Muscle of leg (tissue), 16 donors: ENCODE measurements at places on chromosomes 7 and 10.

DNA sequence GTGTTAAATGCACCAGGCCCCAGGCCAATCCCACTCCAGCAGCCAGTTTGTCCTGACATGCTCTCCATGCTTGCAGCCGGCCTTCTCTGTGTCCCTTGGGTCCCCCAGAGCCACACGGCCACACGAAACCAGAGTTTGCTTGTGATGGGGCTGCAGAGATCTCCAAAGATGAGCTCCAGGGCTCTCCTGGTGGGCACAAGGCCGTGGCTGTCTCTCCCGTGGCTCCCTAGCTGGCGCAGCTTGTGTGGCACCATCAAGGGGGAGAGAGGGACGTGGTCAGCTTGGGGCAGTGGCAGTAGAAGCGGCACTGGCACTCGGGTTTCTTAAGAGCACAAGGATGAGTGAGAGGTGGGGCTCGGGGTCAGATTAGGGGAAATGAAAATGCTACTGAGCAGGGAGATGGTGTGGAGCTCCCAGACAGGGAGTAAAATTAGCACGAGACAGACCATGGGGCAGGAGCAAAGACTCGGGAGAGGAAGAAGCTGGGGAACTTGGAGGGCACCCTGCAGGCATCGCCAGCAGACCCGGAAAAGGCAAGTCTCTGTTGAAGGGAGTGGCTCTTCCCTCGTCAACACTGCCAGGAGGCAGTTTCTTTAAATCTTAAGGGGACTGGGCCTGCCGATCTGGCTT, 572.5 kb upstream of the FOXK1 start:
- peak; percentile 30 for DNase-seq

DNA sequence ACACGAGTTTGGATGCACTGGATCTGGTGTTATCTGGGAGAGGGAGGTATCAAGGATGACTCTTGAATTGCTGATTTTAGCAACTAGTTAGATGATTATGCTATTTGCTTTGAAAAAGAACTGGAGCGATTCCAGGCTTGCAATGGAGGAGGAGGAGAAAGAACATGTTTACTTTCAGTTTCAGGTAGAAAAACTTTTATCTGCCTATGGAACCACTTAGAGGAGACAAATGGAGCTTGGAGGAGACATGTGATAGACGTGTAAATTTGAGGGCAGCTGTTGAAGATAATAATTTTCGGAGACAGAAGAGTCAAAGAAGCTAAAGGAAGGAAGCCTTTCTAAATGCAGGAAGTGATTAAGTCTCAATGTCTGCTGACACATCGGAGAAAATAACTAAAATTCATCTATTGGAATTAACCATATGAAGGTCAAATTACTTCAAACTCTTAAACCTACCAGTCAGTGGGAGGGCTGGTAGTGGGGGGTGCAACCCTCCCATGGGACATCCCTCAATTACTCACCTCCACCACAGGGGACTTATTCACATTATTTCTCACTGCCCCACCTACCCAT, 56.4 kb upstream of the GNAI1 start:
- DNase-seq = no peak

DNA sequence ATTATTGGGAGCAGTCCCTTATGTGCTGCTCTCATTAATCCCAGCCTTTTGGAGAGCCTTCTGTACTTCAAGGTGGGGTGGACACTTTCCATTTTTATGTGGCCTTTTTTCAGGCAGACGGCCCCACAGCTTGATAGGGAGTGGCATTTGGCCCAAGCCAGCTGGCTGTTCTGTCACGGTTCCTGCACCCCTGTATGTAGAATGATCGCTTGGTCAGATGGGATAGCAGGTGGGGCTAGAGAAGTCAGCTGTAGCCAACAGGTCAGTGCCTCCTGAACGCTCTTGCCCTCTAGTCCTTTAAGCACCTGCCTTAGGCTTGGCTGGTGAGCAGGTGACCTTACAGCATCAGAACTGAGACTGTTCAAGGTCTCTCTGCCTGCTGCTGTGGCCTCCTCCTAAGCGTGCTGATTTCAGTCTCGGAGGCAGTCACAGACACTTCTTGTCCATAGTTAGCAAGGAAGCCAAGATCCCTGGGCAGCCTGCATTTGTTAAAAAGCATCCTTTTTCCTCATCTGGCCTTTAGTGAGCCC, 95.3 kb downstream of the LRRC4 start:
- no peak for DNase-seq

DNA sequence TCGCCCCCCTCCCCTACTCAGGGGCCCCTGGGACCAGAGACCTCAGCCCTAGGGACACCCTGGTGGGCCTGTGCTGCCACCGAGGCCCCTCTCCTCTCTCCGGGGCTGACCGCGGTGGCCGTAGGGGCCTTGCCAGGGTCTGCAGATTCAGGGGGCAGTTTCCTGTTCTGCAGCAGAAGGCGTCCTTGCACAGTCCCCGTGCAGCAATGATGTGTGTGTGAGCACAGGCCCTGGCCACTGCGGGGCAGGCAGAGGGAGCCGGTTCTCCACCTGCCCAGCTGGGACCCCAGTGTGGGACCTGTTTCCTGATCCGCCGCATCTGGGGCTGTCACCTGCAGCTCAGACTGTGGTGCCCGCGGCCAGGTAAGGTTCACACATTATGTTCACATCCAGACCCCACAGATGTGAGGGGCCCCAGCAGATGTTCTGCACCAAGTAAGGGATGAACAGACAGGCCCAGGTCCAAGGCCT, 60.7 kb upstream of the DNAJB6 start:
- no peak for DNase-seq

DNA sequence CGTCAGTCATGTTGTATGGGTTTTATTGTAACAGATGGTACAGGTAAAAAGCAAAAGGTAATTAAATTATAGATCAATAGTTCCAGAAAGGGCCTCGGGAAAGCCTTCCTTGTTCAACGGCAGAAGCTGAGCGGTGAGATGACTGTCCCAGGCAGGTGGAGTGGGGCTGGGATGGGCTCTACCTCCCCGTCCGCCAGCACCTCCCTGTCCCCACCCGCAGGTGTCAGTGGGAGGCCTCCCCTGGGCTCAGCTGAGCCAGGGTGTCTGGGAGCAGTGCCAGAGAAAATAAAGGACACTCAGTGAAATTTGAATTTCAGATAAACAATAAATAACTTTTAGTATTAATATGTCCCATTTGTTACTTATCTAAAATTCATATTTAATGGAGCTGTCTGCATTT, 58.9 kb downstream of the CLRN3 start:
- DNase-seq = no peak

DNA sequence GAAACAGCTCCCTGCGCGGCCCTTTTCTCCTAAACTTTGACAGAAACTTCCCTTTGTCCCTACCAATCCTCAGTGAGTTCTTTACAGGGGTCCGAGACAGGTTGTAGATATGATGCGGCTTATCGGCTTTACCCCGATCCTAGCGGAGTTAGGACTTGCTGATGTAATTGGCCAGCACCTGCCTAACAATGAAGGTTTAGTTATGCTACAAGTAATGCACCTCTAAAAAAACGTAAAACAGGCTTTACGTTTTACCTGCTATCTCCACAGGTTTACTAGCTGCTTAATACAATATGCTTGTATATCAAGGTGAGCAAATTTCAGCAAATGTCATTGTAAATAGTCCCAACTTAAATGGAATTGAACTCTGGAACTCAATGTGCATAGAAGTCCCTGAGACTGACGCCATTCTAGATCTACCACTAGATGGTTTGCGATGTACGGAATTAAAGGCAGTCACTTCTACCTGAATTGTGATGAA, 697 bp upstream of the SNX13 start:
- peak; percentile 15 for DNase-seq

- peak; percentile 19 for DNase-seq
Observed at GRCh38 chr7:150514748-150515222, at the start of gene GIMAP7. TSS of gene GIMAP7 (plus strand) at chr7:150514872. CDS start at chr7:150519975, 5,103 bp downstream.

DNA sequence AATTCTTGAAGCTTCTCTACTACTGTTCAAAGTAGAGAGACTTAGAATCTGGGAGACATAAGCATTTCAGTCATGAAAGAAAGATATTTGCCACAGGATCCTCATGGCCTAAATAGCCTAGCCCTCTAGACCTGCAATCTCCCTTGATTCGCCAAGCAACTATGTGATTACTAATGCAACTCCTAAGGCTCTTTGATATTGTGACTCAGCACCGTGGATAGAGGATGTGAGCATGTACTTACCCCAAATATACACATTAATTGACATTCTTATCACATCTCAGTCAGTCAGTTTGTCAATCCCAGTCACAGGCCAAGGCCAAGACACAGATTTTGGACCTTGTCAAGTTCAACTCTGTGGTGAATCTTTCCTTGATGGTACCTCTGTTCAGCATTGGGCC, 42.6 kb downstream of the GPR37 start:
- no peak for DNase-seq

DNA sequence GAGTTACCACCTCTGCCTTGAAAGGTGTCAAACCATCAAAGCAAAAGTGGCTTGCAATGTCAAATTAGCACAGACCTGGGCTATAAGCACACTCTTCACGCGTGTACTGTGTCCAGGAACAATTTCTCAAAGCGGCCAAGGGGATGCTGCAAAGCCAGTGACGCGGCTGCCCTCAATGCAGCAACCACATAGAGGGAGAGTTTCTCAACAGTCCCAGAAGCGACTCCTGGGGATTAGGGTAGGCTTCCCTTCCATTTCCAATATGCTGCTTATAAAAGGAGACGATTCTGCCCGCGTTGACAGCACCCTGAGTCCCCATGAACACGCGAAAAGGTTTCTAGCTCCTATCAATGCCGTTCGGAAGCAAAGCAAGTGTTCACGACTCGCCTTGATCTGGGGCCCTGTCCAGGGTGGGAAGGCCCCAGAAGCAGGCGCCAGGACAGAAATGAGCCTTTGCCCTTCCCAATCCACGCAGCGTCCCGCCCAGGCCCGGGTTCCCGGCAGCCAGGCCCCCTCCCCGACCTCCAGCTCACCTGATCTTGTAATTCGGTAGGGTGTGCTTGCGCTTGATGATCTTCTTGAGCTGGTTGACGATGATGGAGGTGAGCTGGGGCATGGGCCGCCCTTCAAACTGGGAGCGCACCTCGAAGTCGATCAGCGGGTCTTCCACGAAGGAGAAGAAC, 1.3 kb downstream of the PDZD8 start:
- DNase-seq = peak; percentile 56

GRCh38 chr7:79647711-79648110, 194.2 kb upstream of the MAGI2 start:
- DNase-seq = no peak

- DNase-seq = no peak
Observed at GRCh38 chr7:4168541-4168940, 513.6 kb upstream of the FOXK1 start.

- no peak for DNase-seq
Observed at GRCh38 chr7:38276096-38276877, 2.9 kb upstream of the TARP start.

DNA sequence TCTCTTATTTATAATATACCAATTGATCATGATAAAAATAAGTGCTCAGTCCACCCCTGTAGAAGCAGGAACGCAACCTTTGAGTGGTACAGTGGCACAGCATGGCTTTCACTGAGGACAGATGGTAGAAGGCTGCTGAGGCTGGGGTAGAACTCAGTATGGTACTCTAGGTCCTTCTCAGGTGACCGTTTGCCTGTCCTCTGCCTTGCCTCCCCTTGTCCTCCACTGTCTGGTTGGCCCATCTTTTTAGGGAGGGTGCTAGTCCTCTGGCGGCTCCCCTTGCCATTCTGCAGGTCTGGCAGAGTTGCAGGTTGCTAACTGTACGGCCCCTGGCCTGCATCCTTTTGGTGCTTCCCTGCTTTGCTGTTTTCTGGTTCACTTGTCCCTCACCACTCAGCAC, 27.3 kb downstream of the SLC18A2 start:
- DNase-seq = no peak

DNA sequence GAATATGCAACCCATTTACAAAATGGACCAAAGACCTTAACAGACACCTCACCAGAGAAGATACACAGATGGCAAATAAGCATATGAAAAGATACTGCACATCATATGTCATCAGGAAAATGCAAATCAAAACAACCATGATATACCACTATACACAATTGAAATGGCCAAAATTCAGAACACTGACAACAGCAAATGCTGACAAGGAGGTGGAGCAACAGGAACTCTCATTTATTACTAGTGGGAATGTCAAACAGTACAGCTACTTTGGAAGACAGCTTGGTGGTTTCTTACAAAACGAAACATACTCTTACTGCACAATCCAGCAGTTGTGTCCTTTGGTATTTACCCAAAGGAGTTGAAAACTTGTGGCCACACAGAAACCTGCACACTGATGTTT, 50.0 kb upstream of the PCGF5 start:
- no peak for DNase-seq

- no peak for DNase-seq
Observed at GRCh38 chr7:143395187-143396149, 13.2 kb downstream of the EPHA1 start.

DNA sequence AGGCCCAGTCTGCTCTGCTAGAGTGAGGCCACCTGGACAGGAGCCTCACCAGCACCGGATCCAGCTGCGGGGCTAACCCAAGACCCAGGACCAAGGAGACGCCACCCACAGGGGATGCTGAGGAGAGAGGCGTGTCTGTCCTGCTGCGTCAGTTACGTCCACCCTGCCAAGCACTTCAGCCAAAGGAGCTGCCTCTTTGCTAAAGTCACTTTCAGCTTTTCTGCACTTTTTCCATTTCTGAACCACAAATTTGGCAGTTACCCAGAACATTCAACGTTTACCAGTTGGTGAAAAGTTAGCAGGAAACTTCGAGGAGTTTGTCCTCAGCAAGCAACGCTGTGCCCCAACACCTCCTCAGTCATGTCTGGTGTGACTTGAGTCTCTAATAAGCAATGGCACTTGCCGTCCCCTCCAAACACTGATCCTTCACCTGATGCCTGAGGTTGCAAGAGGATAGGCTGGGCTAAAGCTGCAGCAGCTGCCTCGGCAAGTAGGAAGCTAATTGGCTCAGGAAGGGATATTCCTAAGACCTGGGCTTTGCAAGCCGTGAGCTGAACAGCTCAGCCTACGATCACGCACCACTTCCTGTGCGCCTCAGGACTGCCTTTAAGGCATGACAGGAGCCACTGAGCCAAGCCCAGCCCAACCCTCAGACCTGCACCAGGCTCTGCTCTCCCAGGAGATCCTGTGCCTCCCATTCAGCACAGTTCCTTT, 40.1 kb downstream of the KCNH2 start:
- DNase-seq = peak; percentile 74

DNA sequence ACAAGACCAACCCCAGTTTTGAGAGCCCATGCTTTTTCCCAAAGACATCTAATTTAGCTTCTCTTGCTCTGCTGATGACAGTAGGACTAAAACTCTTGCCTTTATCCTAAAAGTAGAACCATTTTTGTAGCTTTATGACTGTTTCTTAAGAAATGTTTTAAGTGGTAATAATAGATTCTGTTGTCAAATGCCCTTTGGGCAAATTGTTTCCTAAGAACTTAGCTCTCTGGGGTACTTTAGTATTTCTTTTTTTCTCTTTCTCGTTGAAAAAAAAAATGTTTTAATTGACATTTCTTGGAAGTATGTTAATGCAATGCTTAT, 157.4 kb downstream of the ARID5B start:
- DNase-seq = no peak

- DNase-seq = peak; percentile 54
Observed at GRCh38 chr10:129658376-129659072, 191.5 kb downstream of the MGMT start.

GRCh38 chr7:24690251-24690650, 67.0 kb downstream of the GSDME start:
- DNase-seq = no peak
